Naive thymus-derived CD4-positive, alpha-beta T cell (primary cell): ENCODE measurements at places on chromosomes 6 and 20. TPM values are rescaled to one million over a fixed set of nuclear protein-coding genes. Genes with fewer than 3 reads are reported as not detected.

DNA sequence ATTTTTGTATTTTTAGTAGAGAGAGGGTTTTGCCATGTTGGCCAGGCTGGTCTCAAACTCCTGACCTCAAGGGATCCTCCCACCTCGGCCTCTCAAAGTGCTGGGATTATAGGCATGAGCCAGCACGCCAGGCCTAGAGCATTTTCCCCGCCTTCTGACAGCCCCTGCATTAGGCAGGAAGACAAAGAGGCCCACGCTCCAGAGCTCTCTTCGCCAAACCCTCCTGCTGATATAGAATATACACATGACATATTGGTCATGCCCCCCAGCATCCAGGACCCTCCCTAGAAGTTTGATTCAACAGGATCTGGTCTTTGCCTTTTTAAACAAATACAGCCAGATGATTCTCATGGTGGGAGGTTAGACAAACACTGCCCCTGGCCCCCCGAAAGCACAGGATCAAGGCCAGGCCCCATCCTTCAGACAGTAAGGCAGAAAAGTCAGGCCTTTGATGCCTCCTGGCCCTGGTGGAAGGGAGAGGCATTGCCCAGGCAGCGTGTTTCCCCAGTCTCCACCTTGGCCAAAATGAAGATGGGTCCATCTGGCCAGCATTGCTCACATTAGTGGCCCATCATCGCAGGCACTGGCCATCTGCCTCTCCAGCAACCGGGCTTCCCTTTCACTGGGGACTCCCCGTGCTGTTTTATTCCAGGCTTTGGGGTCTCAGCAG lies 4.4 kb downstream of the SULF2 start:
- no peaks in the 10 kb centered on the region for H3K36me3 ChIP-seq
- DNase-seq, result no peak
- H3K4me1 ChIP-seq, result no peaks in the 10 kb centered on the region
- peaks cover 14% of the 10 kb centered on the region for H3K27me3 ChIP-seq
- no peak overlapping the region for H3K4me3 ChIP-seq

- H3K4me1 ChIP-seq, result no peaks in the 10 kb centered on the region
- H3K4me3 ChIP-seq, result no peak overlapping the region
- no peaks in the 10 kb centered on the region for H3K27me3 ChIP-seq
- no peak overlapping the region for H3K27ac ChIP-seq
- DNase-seq, result no peak
Measured at GRCh38 chr20:38083338-38084048, 49.9 kb downstream of the RPRD1B start.

DNA sequence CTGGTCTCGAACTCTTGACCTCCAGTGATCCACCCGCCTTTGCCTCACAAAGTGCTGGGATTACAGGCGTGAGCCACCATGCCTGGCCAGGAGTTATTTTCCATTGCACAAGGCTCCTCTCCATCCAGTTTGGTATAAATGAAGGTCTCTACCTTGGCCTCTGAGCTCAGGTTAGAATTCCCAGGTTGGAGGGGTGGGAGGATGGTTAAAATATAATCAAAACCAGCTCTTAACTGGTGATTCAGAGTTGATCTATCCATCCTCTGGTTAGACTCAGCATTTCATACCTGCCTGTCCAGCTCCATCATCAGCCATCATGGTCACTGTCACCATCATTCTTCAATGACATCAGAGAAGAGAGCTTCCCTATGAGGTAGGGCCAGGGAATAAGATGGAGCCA lies 2.6 kb upstream of the SLC22A7 start:
- H3K27ac ChIP-seq, result no peak overlapping the region
- no peak overlapping the region for H3K4me3 ChIP-seq
- no peak for DNase-seq
- no peaks in the 10 kb centered on the region for H3K4me1 ChIP-seq
- no peaks in the 10 kb centered on the region for H3K27me3 ChIP-seq

DNA sequence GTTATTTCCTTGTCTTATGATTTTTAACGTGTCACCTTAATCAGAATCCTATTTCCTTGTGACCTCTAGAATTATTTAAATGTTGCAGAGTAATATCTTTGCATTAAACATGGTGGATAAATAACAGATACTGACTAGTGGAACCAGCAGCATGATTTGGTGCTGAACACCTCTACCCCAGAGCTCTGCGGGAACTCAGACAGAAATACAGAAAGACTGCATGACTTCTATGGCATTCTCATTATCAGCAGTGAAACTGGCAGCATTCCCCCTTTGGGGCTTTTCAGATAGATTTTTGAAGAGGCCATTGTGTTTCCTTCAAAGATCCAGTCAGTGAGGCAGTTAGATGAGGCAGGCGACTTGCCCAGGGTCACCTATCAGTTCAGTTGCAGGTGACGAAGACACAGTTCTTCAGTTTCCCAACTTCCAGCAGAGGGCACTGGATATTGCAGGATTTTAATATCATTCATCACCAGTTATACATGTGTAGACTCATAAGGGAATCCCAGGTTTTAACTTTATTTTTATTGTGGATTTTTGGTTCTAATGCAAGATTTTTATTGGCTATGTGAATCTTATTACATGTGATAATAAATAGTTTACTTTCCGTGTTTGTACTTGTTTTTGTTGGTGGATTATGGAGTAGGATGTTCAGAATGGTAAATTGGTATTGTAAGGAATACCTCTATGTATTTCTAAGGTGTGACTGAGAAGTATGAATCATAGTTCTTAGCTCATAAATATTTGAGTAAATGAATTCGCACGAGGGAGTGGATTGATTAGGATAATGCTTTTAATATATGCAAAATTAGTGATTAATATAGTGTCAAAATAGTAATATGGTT lies 81.3 kb downstream of the AFDN start:
- H3K4me3 ChIP-seq, result no peak overlapping the region
- no peaks in the 10 kb centered on the region for H3K27me3 ChIP-seq

DNA sequence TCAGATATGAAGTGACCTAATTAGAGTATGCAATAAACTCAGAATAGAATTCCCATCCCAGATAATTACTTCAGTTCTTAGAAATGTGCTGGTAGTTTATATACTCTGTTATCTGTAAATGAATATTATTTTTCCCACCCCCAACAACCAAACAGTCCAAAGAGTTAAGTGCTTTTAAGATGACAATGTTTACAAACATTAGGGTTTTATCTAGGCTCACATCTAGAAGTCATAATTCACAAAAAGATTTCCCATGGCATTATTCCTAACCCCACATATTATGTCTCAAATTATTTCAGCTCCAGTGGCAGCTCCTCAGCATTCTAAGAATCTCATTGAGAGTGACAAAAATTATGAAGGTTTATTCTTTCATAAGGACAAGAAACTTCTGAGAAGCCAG lies 120.9 kb downstream of the TASP1 start:
- no peaks in the 10 kb centered on the region for H3K36me3 ChIP-seq
- H3K4me3 ChIP-seq, result no peak overlapping the region
- H3K27ac ChIP-seq, result no peak overlapping the region
- H3K27me3 ChIP-seq, result no peaks in the 10 kb centered on the region
- no peaks in the 10 kb centered on the region for H3K4me1 ChIP-seq

DNA sequence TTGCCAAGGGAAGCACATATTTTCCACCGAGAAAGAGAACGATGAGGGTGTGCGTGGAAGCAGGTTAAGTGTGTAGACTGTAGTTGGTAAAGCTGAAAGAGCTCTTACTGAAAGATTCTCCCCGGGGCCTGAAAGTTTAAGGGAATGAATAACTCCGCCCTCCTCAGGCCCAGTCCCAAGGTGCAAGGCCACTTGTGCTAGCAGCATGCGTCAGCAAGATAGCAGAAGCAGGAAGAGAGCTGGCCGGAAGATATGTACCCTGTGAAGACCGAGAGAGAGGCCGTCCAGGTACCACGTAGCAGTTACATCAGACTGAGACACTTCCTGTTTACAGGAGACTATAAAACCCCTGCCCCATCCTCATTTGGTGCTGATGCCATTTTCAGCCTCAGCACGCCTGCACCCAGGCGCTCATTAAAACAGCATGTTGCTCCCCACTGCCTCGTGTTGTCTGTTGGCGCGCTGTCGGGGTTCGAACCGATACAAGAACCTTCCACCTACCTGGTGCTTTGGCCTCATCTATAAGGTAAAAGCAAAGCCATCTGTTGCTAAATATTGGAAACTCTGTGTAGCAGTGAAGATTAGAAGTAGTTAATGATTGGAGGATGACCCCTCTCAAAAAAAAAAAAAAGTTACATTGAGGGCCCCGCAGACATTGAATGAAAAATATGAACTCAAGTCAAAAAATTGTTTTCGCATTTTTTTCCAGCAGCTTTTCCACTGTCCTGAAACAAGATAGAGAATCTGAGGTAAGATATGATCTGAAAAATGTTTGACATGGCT lies 18.6 kb upstream of the FAM135A start:
- DNase-seq, result no peak
- no peak overlapping the region for H3K4me3 ChIP-seq
- no peaks in the 10 kb centered on the region for H3K36me3 ChIP-seq
- H3K27me3 ChIP-seq, result no peaks in the 10 kb centered on the region
- no peaks in the 10 kb centered on the region for H3K4me1 ChIP-seq

- no peaks in the 10 kb centered on the region for H3K4me1 ChIP-seq
- H3K36me3 ChIP-seq, result no peaks in the 10 kb centered on the region
- no peak overlapping the region for H3K4me3 ChIP-seq
- H3K27ac ChIP-seq, result no peak overlapping the region
- no peaks in the 10 kb centered on the region for H3K27me3 ChIP-seq
Measured at GRCh38 chr6:133230052-133230451, 11.1 kb upstream of the EYA4 start.

The DDX39B gene
- polyA plus RNA-seq, result 106 TPM

The SLC17A2 gene
- not detected for polyA plus RNA-seq
